Fibroblast of skin of left quadriceps (primary cell): ENCODE measurements at places on chromosomes 12 and 14.

GRCh38 chr14:89813617-89814031 lies 140.9 kb downstream of the EFCAB11 start:
- DNase-seq: peak; percentile 93

DNA sequence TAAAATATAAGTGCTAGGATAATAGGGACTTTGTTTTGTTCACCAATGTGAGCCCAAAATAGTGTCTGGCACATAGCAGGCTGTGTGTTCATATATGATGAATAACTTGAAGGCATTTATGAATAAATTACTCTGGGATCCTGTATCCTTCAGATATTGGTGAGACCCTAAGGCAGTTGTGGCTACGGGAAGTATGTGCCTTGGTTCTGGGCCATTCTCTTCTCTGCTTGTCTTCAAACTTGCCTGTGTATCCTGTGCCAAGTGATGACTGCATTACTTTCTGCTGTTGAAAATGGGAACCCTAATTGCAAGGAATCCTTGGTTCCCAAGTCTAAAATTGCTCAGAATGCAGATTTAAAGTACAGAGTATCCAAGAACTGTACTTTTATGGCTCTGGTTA lies 67.6 kb upstream of the KTN1 start:
- no peak for DNase-seq

DNA sequence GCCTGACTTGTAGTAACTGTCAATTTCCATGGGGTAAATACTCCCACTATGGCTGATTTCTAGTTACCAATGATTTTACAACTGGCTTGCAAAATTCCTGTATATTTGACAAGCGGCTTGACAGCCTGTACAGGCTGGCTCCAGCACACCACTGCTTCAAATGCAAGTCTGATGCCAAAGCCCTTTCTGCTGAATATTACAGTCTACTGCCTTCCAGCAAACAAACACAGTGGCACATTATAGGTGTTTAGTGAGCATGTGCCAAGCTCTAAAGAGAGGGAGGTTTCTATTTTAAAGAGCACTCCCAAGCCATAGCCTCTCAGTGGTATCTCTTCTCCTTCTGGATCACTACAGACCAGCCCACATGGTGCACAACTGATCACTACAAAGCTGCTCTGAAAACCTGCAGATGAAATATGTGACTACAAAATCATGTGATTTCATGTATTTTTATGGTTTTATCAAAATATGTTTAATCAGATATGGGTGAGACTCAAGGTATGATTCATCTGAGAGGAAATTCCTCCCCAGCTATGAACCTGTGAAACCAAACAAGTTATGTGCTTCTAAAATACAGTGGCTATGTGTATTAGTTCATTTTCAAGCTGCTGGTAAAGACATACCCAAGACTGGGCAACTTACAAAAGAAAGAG lies 101.5 kb downstream of the RPAP3 start:
- no peak for DNase-seq

DNA sequence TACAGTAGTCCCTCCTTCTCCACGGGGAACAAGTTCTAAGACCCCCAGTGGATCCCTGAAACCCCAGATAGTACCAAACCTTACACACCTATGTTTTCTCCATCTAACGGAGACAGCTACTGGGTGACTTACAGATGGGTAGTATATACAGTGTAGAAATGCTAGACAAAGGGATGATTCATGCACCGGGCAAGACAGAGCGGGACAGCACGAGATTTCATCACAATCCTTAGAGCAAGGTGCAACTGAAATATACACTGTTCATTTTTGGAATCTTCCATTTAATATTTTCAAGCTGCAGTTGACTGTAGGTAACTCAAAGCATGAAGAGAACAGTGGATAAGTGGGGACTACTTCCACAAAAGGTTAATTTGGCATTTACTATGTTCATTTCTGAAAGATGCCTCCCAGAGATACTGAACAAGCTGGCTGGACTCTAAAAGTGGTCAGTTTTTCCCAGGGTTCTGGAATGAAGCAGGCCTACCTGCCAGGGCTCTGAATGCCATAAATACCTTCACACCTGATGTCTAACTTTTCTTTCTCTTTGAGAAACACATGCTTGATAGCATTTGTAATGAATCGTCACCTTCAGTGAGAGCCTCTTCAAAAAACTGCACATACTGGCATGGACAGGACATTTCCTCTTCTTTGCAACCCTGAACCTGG lies 127.7 kb upstream of the FOXN3 start:
- no peak for DNase-seq

DNA sequence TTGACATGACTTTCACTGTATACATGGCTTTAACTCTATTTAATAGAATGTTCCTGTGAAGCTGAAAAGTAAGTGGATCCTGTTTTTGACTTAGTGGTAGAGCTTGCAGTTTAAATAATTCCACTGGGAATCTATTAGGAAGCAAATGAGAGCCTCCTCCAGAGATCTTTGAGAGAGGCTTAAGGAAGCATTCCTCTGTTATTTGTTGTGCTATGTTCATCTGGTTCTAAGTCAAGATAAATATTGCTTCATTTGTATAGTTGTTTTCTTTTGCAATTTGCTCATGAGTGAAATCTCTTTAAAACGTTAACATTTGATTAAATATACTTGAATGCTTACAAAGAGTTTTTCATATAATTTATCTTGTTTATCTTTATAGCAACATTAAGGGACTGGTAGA lies 70.4 kb downstream of the TMTC2 start:
- no peak for DNase-seq

- no peak for DNase-seq
Observed at GRCh38 chr12:59164226-59164625, 243.9 kb upstream of the LRIG3 start.

- DNase-seq: no peak
Observed at GRCh38 chr12:29581631-29582030, 84.1 kb upstream of the OVCH1 start.
